A673 (cell line): ENCODE measurements at places on chromosomes 3 and 15. TPM values are rescaled to one million over a fixed set of nuclear protein-coding genes. Genes with fewer than 3 reads are reported as not detected.

DNA sequence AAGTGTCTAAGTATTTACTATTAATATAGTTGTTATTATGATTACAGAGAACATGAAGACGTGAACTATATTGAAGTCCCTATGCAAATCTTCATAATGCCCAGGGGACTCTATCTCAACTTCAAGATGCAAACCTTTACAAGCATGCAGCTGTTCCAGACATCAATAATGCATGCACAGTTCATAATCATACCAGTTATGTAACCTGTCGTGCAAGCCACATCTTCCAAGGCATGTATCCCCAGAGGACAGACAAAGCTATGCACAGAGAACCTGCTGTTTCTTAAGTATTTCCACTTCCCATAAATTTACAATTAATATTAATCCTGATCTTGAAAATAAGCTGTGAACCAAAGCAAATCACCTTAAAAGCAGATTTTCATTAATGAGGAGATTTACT is 534.1 kb downstream of the TUSC7 start:
- H3K36me3 ChIP-seq, result no peaks in the 10 kb centered on the region
- no peak overlapping the region for H3K27ac ChIP-seq
- H3K4me3 ChIP-seq, result no peak overlapping the region
- no peaks in the 10 kb centered on the region for H3K4me1 ChIP-seq
- peak; percentile 3 for DNase-seq
- no peaks in the 10 kb centered on the region for H3K27me3 ChIP-seq

GRCh38 chr3:61564395-61565059 is 3.2 kb downstream of the PTPRG start:
- H3K36me3 ChIP-seq, result no peaks in the 10 kb centered on the region
- no peak overlapping the region for H3K27ac ChIP-seq
- H3K4me3 ChIP-seq, result peak overlapping the region; percentile 65
- peaks cover 9% of the 10 kb centered on the region for H3K4me1 ChIP-seq
- H3K27me3 ChIP-seq, result no peaks in the 10 kb centered on the region

GRCh38 chr15:65644282-65644681 is 22.5 kb downstream of the SLC24A1 start:
- no peaks in the 10 kb centered on the region for H3K36me3 ChIP-seq
- H3K4me3 ChIP-seq, result no peak overlapping the region
- H3K27me3 ChIP-seq, result no peaks in the 10 kb centered on the region
- DNase-seq, result no peak

The PRC1 gene
- total RNA-seq, result 338 and 339 TPM in 2 replicates

The C3orf22 gene
- total RNA-seq, result not detected in 2 replicates

GRCh38 chr15:68298882-68299381 is 21.4 kb downstream of the FEM1B start:
- H3K4me1 ChIP-seq, result no peaks in the 10 kb centered on the region
- H3K27ac ChIP-seq, result no peak overlapping the region
- no peaks in the 10 kb centered on the region for H3K36me3 ChIP-seq
- no peak for DNase-seq
- no peak overlapping the region for H3K4me3 ChIP-seq
- H3K27me3 ChIP-seq, result no peaks in the 10 kb centered on the region

DNA sequence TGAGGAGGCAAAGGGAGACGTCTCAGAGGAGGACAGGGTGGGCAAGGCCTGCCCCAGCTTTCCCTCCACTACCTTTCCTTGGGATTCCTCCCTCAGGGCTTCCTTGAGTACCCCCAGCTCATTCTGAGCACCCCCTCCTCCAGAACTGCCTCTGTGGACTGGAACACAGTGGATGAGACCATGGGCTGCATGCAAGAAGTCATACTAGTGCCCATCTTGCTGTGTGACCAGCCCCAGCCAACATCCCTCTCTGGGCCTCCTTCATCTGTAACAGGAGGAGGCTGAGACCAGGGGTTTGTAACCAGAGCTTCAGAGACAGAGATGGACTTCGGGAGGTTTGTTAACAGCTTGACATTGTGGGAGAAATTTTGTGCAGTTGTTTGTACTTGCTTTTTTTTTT is 25.6 kb downstream of the FEM1B start:
- no peaks in the 10 kb centered on the region for H3K4me1 ChIP-seq
- DNase-seq, result no peak
- H3K27me3 ChIP-seq, result no peaks in the 10 kb centered on the region
- no peaks in the 10 kb centered on the region for H3K36me3 ChIP-seq

GRCh38 chr3:100471444-100471843 is 21.0 kb upstream of the TMEM45A start:
- H3K27me3 ChIP-seq, result no peaks in the 10 kb centered on the region
- no peak overlapping the region for H3K27ac ChIP-seq
- H3K36me3 ChIP-seq, result no peaks in the 10 kb centered on the region
- no peaks in the 10 kb centered on the region for H3K4me1 ChIP-seq

DNA sequence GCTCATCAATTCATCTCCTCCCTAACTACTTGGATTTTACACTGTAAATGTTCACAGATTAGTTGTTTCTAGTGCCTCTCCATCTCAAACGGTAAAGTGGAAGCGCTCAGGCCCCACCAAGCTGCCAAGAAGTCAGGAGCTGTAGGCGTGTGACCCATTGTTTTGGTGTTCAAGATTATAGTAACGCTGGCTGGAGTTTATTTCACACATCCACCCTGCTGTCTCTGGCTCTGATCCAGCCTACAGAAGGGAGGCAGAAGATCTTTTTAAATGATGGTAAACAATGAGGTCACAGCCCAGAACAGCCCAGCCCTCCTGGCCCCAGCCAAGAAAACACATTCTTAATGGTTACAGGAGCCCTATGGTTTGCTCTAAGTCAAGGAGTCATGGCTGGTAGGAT is 25.7 kb upstream of the GALNT15 start:
- no peak overlapping the region for H3K27ac ChIP-seq
- no peaks in the 10 kb centered on the region for H3K36me3 ChIP-seq
- no peaks in the 10 kb centered on the region for H3K4me1 ChIP-seq
- H3K4me3 ChIP-seq, result no peak overlapping the region
- H3K27me3 ChIP-seq, result peaks cover 3% of the 10 kb centered on the region
- DNase-seq, result peak; percentile 18

The IL12A gene
- not detected in 2 replicates for total RNA-seq

The ERC2 gene
- 0.90 and 1.4 TPM in 2 replicates for total RNA-seq

The WWTR1 gene
- total RNA-seq, result 72.9 and 76.8 TPM in 2 replicates

GRCh38 chr3:9396301-9396631 is 1.1 kb upstream of the SETD5 start:
- H3K27me3 ChIP-seq, result no peaks in the 10 kb centered on the region
- peaks cover 40% of the 10 kb centered on the region for H3K4me1 ChIP-seq
- peak overlapping the region; percentile 70 for H3K4me3 ChIP-seq
- peak overlapping the region; percentile 97 for H3K27ac ChIP-seq
- H3K36me3 ChIP-seq, result peaks cover 39% of the 10 kb centered on the region

The SKIL gene
- total RNA-seq, result 43.2 and 47.9 TPM in 2 replicates

The CCR8 gene
- total RNA-seq, result not detected in 2 replicates

DNA sequence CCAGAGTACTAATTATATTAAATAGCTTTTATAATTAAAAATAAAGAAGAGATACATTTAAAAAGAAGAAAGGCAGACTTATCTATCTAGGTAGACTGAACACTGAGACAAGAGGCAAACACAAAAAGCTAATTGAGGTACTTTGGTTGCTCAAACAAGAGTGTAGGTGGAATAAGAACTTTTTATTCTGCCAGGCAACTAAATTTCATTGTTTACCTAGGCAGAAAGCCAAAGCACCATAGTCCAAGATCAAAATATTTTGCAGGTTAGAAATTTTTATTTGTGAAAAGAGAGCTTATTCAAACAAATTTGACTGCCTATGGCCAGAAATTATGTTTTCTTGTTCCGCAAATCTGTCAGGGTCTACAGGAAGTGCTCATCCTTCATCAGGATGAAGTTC is 499.6 kb upstream of the GBE1 start:
- no peak overlapping the region for H3K27ac ChIP-seq
- no peaks in the 10 kb centered on the region for H3K27me3 ChIP-seq
- no peak overlapping the region for H3K4me3 ChIP-seq
- no peaks in the 10 kb centered on the region for H3K4me1 ChIP-seq
- DNase-seq, result no peak

DNA sequence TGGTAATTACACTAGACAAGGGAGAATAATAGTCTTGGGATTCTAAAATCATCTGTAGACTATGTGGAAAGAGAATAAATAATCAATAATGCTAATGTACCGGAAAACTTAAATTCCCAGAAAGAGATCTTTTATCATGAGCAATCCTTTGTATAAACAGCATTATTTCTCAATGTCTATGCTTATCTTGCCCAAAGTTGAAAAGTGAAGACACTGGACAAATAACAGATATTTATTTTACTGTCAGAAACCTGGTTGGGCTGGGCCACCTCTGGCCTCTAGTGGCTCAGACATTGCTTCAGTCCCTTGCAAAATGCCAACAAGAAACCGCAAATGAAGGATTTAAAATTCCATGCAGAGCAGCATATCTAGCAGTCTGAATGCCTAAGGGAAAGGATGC is 409.9 kb downstream of the FHIT start:
- DNase-seq, result no peak
- H3K27me3 ChIP-seq, result no peaks in the 10 kb centered on the region
- no peaks in the 10 kb centered on the region for H3K4me1 ChIP-seq
- no peaks in the 10 kb centered on the region for H3K36me3 ChIP-seq
- H3K27ac ChIP-seq, result no peak overlapping the region
- no peak overlapping the region for H3K4me3 ChIP-seq

The LRRC3B gene
- total RNA-seq, result not detected in 2 replicates

The SAMD7 gene
- not detected in 2 replicates for total RNA-seq

GRCh38 chr3:97821287-97821773 is 481 bp upstream of the CRYBG3 start:
- DNase-seq, result no peak
- peak overlapping the region; percentile 70 for H3K4me3 ChIP-seq
- peaks cover 7% of the 10 kb centered on the region for H3K4me1 ChIP-seq
- no peaks in the 10 kb centered on the region for H3K36me3 ChIP-seq
- H3K27me3 ChIP-seq, result peaks cover 22% of the 10 kb centered on the region

DNA sequence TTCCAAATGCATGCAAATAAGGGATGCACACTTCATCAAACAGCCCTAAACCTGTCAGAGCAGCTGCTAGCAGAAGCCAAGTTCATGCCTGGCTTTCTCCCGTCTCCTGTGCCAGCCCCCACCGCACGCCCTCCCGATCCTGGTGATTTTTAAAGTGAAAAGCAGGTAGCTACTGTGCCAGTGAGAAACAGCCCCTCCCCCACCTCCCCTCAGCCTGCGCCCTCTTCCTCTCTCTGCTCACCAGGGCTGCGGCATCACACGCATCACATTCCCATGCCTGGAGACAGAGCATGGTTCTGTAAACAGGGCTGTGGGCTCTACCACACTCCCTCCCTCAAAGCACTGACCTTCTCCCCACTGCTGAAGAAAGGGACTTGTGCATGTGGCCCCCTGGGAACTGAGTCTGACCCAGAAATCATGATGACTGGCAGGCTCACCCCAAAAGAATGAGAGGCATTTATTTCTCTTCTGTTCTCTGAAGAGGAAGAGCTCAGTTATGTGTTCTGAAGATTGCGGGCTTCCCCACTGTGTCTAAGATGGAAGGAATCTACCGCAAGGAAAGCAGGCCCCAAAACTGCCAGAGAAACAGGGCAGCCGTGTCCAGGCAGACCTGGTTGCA is 14.5 kb upstream of the SLC6A1 start:
- DNase-seq, result no peak
- H3K27ac ChIP-seq, result no peak overlapping the region
- peaks cover 26% of the 10 kb centered on the region for H3K27me3 ChIP-seq
- H3K4me3 ChIP-seq, result no peak overlapping the region

DNA sequence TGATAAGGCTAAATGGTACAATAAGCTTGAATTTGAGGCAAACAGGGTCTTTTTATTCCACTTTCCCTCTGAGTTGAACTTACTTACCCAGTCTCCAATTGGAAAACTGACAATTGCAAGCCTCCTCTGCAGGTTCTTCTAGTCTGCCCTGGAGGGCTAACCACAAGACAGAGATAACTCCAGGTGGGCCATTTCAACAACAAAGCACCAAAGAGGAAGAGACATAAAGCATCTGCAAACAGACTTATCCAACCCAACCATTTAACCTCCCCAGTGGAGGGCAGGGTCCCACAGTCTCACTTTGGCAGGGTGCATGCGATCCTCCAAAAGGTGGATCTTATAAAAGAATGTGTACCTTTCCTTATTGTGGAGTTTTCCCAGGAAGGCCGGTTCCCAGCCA is 525.8 kb downstream of the DIPK2A start:
- no peaks in the 10 kb centered on the region for H3K36me3 ChIP-seq
- H3K4me1 ChIP-seq, result peaks cover 46% of the 10 kb centered on the region
- no peak overlapping the region for H3K27ac ChIP-seq
- DNase-seq, result no peak

The SNRPA1 gene
- total RNA-seq, result 192 and 206 TPM in 2 replicates

DNA sequence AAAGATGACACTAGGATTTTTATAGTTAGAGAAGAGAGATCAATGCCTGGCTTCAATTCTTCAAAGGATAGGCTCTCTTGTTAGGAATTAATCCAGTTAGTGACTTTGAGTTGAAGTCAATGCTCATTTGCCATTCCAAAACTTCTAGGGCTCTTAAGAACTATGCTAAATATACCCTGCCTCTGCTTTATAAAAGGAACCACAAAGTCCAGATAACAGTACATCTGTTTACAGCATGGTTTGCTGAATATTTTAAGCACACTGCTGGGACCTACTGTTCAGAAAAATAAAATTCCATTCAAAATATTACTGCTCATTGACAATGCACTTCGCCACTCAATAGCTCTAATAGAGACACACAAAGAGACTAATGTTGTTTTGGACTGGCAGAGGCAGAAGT is 786.6 kb upstream of the DPPA4 start:
- no peaks in the 10 kb centered on the region for H3K36me3 ChIP-seq
- no peak overlapping the region for H3K4me3 ChIP-seq
- no peaks in the 10 kb centered on the region for H3K4me1 ChIP-seq

- DNase-seq, result no peak
- H3K4me1 ChIP-seq, result no peaks in the 10 kb centered on the region
- no peaks in the 10 kb centered on the region for H3K36me3 ChIP-seq
- no peak overlapping the region for H3K4me3 ChIP-seq
- no peaks in the 10 kb centered on the region for H3K27me3 ChIP-seq
Observed at GRCh38 chr3:109818081-109818480, 480.7 kb upstream of the DPPA4 start.

DNA sequence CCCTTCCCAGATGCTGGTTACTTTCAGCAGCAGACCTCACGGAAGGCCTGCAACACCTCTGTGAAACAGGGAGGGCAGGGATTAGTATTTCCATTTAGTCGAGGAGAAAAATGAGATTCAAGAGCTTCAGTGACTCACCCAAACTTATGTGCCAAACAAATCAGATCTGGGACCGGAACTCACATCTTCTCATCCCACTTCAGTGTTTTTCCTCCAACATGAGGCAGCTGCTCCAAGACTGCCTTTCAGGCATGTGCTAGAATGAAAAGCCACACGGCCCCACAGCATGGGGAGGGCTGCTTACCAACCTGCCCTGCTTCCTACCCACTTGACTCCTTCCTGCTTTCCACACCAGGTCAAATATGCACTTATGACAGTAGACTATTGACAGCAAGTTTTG is 129.4 kb upstream of the SLC24A5 start:
- no peaks in the 10 kb centered on the region for H3K27me3 ChIP-seq
- no peak overlapping the region for H3K27ac ChIP-seq
- H3K4me1 ChIP-seq, result peaks cover 10% of the 10 kb centered on the region
- H3K36me3 ChIP-seq, result no peaks in the 10 kb centered on the region
- peak; percentile 44 for DNase-seq

The ERICH6 gene
- total RNA-seq, result 0.24 and 0.32 TPM in 2 replicates

- no peak for DNase-seq
- H3K4me3 ChIP-seq, result no peak overlapping the region
- H3K27ac ChIP-seq, result no peak overlapping the region
- H3K4me1 ChIP-seq, result peaks cover 37% of the 10 kb centered on the region
- no peaks in the 10 kb centered on the region for H3K36me3 ChIP-seq
Observed at GRCh38 chr3:157280786-157281185, 120.8 kb upstream of the CCNL1 start.
